Endodermal cell (in vitro differentiated cells): ENCODE measurements at places on chromosomes 2 and 18. TPM values are rescaled to one million over a fixed set of nuclear protein-coding genes. Genes with fewer than 3 reads are reported as not detected.

- H3K27ac ChIP-seq: no peak overlapping the region
- peak overlapping the region; percentile 73 for H3K4me3 ChIP-seq
- no peak for DNase-seq
- H3K4me1 ChIP-seq: no peaks in the 10 kb centered on the region
- peaks cover 62% of the 10 kb centered on the region for H3K27me3 ChIP-seq
- H3K36me3 ChIP-seq: no peaks in the 10 kb centered on the region
Measured at GRCh38 chr2:74548285-74548899, 5.3 kb downstream of the LOXL3 start.

- no peak overlapping the region for H3K4me3 ChIP-seq
- no peaks in the 10 kb centered on the region for H3K4me1 ChIP-seq
- DNase-seq: no peak
- H3K27ac ChIP-seq: no peak overlapping the region
- H3K36me3 ChIP-seq: no peaks in the 10 kb centered on the region
Measured at GRCh38 chr18:52546686-52547346, 206.8 kb downstream of the DCC start.

DNA sequence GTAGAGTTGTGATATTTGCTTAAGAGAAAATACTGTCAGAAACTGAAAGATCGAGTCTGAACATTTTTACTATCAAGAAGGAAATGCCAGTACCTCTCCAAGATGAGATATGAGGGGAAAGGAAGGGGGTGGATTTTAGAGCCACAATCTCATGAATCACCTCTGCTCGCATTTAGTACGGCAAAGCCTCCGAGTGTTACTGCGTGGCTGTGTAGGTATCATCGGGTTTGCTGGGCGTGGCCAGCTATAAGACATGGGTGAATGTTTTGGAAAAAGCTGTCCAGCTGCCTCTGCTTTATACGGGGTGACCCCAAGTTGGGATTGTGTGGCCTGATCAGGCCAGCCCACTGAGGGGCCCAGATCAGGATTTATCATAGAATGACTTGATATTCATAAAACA, 826.4 kb downstream of the SOCS6 start:
- H3K36me3 ChIP-seq: no peaks in the 10 kb centered on the region
- no peak for DNase-seq
- H3K27me3 ChIP-seq: no peaks in the 10 kb centered on the region
- no peaks in the 10 kb centered on the region for H3K4me1 ChIP-seq
- H3K27ac ChIP-seq: no peak overlapping the region

The IL36A gene
- total RNA-seq: not detected in 2 replicates

GRCh38 chr2:169462896-169463695, 16.2 kb upstream of the BBS5 start:
- no peak overlapping the region for H3K4me3 ChIP-seq
- no peak overlapping the region for H3K27ac ChIP-seq
- no peaks in the 10 kb centered on the region for H3K36me3 ChIP-seq
- no peaks in the 10 kb centered on the region for H3K27me3 ChIP-seq
- no peak for DNase-seq
- no peaks in the 10 kb centered on the region for H3K4me1 ChIP-seq

The CD226 gene
- 0.15 TPM in 1 of 3 replicates, not detected in the others for total RNA-seq

DNA sequence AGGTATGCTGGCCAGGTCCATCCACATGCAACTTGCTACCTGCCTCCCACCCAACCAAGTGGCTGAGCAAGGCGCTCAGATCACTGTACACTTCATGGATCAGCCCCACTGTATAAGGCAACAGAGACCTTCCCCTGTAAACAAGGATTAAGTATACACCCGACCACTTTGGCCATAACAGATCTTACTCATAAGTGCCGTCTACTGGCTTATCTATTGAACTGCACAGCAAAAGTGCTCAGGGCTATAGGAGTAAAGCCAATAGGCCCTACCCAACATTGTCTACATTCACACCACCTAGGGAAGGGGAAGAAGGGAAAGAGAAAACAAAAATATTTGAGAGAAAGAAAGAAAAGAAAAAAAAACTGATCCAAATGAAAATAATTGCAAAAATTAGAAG, 663.9 kb upstream of the LRRTM1 start:
- H3K4me1 ChIP-seq: no peaks in the 10 kb centered on the region
- H3K27me3 ChIP-seq: no peaks in the 10 kb centered on the region
- no peak overlapping the region for H3K27ac ChIP-seq

DNA sequence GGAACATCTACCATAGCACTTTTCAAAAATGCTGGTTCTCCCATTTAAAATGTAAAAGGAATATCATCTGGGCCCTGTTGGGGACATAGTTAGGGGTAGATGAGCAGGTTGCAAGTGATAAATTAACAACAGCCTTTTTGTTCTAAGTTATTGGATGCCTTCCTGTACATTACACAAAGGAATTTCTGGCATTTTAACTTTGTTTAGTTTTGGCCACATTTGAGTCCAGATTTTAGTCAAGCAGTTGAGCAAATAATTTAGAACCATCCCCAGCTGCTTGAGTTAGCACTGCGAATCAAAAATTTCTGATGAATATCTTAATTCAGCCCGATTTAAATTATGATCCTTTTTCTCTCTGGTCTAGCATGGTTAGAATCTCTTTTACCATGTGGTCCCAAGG, 124.4 kb downstream of the TTC27 start:
- peaks cover 3% of the 10 kb centered on the region for H3K4me1 ChIP-seq
- H3K4me3 ChIP-seq: no peak overlapping the region
- no peaks in the 10 kb centered on the region for H3K36me3 ChIP-seq

GRCh38 chr18:48777744-48778116, 173.0 kb downstream of the SMAD7 start:
- DNase-seq: no peak
- no peak overlapping the region for H3K27ac ChIP-seq
- H3K36me3 ChIP-seq: peaks cover 6% of the 10 kb centered on the region
- no peak overlapping the region for H3K4me3 ChIP-seq
- peaks cover 17% of the 10 kb centered on the region for H3K4me1 ChIP-seq

DNA sequence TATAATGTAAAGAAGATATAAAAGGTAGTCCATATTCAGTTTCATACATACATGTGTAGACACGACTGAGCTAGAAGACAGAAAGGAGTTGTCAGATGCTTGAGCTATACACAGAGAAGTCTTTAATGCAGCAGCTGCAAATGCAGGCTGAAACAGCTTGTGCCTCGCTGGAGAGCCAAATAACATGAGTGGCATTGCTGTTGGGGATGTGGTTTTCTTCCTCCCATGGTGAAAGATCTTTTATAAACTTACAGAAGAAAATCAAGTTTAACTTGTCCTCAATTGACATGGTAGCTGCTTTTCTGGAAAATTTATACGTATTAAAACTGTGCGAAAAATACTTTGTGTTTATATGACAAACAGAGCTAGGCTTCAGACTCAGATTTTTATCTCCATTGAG, 16.4 kb upstream of the IL1R1 start:
- H3K27ac ChIP-seq: no peak overlapping the region
- no peak for DNase-seq
- no peaks in the 10 kb centered on the region for H3K4me1 ChIP-seq

The CCDC102B gene
- 2.7 and 4.9 TPM in 2 replicates for total RNA-seq

The LAMA3 gene
- 0.58 to 0.73 TPM (median 0.61 TPM) in 3 replicates for total RNA-seq

DNA sequence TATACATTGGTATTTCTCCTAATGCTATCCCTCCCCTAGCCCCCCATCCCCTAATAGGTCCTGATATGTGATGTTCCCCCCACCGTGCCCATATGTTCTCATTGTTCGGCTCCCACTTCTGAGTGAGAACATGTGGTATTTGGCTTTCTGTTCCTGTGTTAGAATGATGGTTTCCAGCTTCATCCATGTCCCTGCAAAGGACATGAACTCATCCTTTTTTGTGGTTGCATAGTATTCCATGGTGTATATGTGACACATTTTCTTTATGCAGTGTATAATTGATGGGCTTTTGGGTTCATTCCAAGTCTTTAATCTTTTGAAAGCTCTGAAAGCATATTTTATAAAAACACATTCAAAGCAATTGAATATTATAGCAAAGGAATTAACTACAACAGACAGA, 1169.4 kb upstream of the ZEB2 start:
- no peak overlapping the region for H3K27ac ChIP-seq
- DNase-seq: no peak
- no peaks in the 10 kb centered on the region for H3K36me3 ChIP-seq
- H3K27me3 ChIP-seq: no peaks in the 10 kb centered on the region
- no peak overlapping the region for H3K4me3 ChIP-seq

GRCh38 chr2:200087451-200087850, 132.1 kb downstream of the MAIP1 start:
- H3K4me1 ChIP-seq: peaks cover 26% of the 10 kb centered on the region
- no peaks in the 10 kb centered on the region for H3K27me3 ChIP-seq
- no peaks in the 10 kb centered on the region for H3K36me3 ChIP-seq
- no peak overlapping the region for H3K27ac ChIP-seq
- no peak for DNase-seq

GRCh38 chr18:42860548-42860947, 254.9 kb downstream of the RIT2 start:
- H3K4me3 ChIP-seq: no peak overlapping the region
- H3K36me3 ChIP-seq: no peaks in the 10 kb centered on the region
- H3K27me3 ChIP-seq: no peaks in the 10 kb centered on the region
- H3K27ac ChIP-seq: no peak overlapping the region
- no peaks in the 10 kb centered on the region for H3K4me1 ChIP-seq

GRCh38 chr18:44143072-44143471, 537.6 kb upstream of the SETBP1 start:
- no peak for DNase-seq
- no peaks in the 10 kb centered on the region for H3K36me3 ChIP-seq
- H3K4me3 ChIP-seq: no peak overlapping the region

The IL1B gene
- not detected in 3 replicates for total RNA-seq

The FECH gene
- total RNA-seq: 25.0 and 27.6 TPM in 2 replicates

DNA sequence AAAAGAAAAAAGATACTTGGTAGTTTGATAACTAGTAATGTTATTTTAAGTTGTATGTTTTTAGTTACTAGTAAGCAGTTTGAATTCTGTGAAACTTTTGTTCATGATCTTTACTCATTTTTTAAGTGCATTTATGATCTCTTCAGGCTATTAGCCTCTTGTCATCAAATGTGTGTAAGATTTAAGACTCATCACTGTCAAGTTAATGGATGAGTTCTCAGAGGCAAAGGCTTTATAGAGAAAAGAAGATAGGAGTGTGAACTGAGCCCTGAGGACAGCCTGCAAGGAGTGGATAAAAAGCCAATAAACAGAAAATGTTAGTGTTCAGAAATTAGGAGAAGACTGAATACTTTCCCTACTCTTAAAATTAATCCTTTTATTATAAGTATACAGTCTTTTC, 13.5 kb downstream of the NDUFV2 start:
- no peak overlapping the region for H3K4me3 ChIP-seq
- H3K4me1 ChIP-seq: no peaks in the 10 kb centered on the region
- no peak overlapping the region for H3K27ac ChIP-seq
- H3K36me3 ChIP-seq: peaks cover 33% of the 10 kb centered on the region
- no peak for DNase-seq
- no peaks in the 10 kb centered on the region for H3K27me3 ChIP-seq

- no peak overlapping the region for H3K27ac ChIP-seq
- no peak overlapping the region for H3K4me3 ChIP-seq
- H3K4me1 ChIP-seq: no peaks in the 10 kb centered on the region
- H3K36me3 ChIP-seq: no peaks in the 10 kb centered on the region
- no peaks in the 10 kb centered on the region for H3K27me3 ChIP-seq
- no peak for DNase-seq
Measured at GRCh38 chr2:165032559-165032958, 77.2 kb upstream of the SLC38A11 start.

The HOXD8 gene
- 0.31 TPM in 1 of 3 replicates, not detected in the others for total RNA-seq

DNA sequence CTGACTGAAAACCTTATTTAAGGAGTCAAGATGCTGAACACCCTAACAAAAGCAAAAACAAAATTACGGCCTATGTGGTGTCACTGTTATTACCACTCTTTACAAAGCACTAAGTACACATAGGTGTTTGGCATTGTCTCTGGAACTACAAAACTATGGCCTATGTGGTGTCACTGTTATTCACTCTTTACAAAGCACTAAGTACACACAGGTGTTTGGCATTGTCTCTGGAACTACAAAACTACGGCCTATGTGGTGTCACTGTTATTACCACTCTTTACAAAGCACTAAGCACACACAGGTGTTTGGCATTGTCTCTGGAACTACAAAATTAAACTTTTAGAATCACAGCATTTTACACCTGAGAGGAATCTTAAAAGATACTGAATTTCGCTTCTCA, 47.4 kb downstream of the SLC35F5 start:
- peak overlapping the region; percentile 1 for H3K27ac ChIP-seq
- DNase-seq: no peak
- no peaks in the 10 kb centered on the region for H3K27me3 ChIP-seq

The PLA2R1 gene
- 1.8 and 2.2 TPM in 2 replicates for total RNA-seq

- no peaks in the 10 kb centered on the region for H3K36me3 ChIP-seq
- H3K4me3 ChIP-seq: no peak overlapping the region
- no peak for DNase-seq
Measured at GRCh38 chr2:54465143-54465542, 9.0 kb downstream of the SPTBN1 start.

DNA sequence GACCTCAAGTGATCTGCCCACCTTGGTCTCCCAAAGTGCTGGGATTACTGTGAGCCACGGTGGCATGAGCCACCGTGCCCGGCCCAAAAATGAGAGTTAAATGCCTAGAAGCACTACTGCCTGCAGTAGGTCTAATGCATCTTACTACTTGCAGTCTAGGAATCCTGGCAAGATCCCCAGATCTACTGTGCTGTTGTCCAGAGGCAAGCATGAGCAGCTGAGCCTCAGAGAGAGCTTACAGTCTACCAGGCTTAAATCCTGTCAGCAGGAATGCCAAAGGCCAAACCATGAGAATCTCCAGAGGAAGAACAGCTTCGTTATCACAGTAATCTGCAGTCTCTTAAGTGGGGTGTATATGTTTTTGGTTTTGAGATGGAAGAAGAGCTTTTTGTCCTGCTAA, 54.4 kb downstream of the XRCC5 start:
- peaks cover 98% of the 10 kb centered on the region for H3K36me3 ChIP-seq
- DNase-seq: no peak
- H3K27ac ChIP-seq: no peak overlapping the region
- no peak overlapping the region for H3K4me3 ChIP-seq

The NHEJ1 gene
- total RNA-seq: 22.6 and 27.4 TPM in 2 replicates

DNA sequence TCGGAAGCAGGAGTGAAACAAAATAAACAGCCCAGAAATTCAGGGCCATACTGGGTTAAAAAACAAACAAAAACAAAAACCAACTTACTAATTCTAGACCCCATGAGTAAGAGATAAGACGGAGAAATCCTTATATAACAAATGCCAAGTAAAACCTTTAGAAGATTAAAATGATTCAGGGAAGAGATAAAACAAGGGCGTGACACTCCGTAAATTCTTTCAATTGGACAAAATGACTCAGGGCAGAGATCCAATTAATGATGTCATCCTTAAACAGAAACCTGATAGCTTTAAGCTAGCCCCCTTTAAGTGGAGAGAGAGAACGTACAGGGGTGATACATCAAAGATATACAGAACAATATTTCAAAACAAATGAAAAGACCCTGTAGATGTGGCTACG, 317.4 kb downstream of the NBAS start:
- no peak for DNase-seq
- no peaks in the 10 kb centered on the region for H3K4me1 ChIP-seq
- no peak overlapping the region for H3K27ac ChIP-seq
- H3K36me3 ChIP-seq: no peaks in the 10 kb centered on the region

DNA sequence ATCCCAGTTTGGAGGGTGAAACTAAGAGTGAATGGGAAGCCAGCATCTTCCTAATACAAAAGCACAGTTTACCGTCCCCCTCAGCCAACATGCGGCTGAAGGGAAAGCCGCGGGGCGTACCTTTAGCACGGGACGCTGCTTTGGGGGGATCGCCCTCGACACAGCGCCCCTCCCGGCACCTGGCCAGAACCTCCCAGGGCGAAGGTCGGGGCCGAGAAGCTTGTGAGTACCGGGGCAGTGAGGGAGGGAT, at the start of gene METTL8:
TSS of gene METTL8 (minus strand) at position 228 of the 250 bp plus-strand sequence. CDS start 41,805 bp downstream, outside the sequence.
- H3K27ac ChIP-seq: peak within 1 kb of the TSS; percentile 82
- peak within 1 kb of the TSS; percentile 79 for H3K4me3 ChIP-seq
- no peaks in the 10 kb centered on the region for H3K27me3 ChIP-seq

The CAPG gene
- 113 to 119 TPM (median 119 TPM) in 3 replicates for total RNA-seq

GRCh38 chr2:238105506-238106338, 5.6 kb downstream of the ESPNL start:
- H3K27ac ChIP-seq: no peak overlapping the region
- no peaks in the 10 kb centered on the region for H3K27me3 ChIP-seq
- H3K36me3 ChIP-seq: no peaks in the 10 kb centered on the region
